ENCODE measurements at places on chromosomes 12 and 14.

DNA sequence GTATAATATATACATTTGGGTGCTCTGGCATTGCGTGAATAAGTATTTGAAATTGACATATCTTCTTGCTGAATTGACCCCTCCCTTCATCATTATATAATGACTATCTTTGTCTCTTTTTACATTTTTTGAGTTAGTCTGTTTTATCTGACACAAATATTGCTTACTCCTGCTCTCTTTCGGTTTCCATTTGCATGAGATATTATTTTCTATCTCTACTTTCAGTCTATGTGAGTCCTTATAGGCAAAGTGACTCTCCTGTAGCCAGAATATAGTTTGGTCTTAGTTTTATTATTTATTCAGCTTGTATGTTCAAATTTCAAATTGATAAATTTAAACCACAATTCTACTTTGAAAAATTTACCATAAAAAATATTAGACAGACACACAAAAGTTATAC, 491.0 kb downstream of the NAV3 start:
- no peak for DNase-seq

- peak; percentile 61 for DNase-seq
Measured at GRCh38 chr12:96177013-96177412, 17.2 kb upstream of the ELK3 start.

GRCh38 chr14:60757567-60758002, 23.0 kb downstream of the MNAT1 start:
- no peak for DNase-seq

- no peak for DNase-seq
Measured at GRCh38 chr12:52175371-52176350, 16.2 kb downstream of the KRT80 start.

DNA sequence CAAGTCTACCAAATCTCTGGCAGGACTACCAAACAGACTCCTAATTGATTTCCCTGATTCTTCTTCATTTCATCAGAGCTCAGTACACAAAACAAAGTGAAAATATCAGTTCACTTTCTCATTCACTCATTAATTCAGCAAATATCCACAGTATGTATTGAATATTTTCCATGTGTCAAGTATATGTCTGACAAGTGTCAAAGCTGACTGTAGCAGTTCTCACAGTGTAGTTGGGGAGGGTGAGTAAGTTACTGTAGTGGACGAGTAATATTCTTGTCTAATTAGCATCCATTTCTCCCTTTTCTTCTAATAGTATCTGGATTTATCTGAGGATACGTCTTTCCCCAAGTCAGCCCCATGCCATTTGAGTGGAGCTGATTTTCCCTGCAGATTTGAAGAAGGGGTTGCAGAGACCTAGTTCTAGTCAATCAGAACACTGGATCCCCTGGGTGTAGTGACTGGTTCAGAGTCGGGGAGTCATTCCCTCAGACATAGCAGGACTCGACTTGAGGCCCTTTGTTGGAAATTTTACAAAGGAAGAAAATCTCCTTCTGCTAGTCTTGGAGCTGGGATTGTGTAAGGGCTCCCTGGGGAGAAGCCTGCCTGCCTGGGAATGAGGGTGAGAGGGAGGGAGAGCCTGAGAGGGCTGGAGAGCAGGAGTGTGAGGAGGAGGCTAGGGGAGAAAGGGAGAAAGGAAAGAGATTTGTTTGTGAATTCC, 51.4 kb downstream of the GRIP1 start:
- no peak for DNase-seq

DNA sequence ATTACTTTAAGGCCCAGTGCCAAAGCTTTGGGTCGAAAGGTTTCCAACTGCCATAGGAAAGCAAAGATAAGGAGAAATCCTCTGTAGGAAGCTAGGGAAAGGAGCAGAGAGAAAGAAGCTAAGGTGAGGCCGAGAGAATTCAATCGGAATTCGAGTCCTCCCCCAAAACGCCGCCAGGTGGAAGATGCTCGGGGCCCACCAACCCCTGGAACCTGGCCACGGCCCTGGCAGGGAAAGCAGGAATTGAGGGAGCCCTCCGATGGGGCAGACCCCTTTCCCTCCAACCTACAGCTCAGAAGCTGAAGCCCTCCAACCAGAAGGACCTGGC, 498 bp downstream of the GMFB start:
- DNase-seq: peak; percentile 20

DNA sequence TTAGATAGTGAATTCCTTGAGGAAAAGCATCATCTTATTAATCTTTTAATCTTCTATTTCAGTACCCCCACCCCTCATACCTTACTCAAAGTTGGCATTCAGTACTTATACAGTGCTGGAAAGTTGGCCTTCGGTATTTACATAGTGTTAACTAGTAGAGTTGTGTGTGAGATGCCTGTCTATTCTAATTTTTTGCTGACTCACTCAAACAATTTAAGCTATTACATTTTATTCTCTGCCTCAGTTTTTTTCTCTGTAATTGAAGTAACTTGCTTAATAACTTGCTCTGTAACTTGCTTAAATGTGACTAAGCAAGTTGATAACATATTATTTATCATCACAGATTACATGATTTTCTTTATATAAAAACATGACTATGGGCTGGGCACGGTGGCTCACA, 20.3 kb downstream of the DNAL1 start:
- no peak for DNase-seq

- no peak for DNase-seq
Measured at GRCh38 chr14:37637341-37637740, 41.9 kb downstream of the TTC6 start.

DNA sequence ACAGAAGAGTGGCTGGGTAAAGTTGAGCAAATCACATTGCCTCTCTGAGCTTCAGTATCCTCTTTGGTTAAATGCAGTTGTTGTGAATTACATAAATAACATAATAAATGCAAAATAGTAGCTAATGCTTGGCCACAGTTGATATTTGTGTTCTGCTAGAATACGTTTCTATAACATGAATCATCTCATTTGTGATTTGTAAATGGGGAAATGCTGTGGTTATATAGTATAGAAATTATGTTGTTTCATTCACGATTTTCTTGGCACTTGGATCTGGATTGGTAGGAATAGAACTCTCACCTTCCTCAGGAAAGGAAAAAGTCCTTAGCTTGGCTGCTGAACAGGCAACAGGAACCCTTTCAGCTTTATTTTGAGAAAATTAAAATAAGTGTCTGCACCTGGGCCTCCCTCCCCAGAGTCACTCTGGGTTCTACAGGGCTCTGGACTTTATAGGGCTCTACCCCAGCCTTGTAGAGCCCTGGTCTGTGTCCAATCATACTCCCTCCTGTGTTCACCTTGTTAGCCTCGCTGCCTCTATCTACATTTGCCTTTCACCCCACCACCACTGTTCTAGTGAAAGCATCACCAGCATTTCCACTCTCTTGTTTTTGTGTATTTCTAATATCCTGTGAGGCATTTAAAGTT, 107.7 kb upstream of the BCAT1 start:
- DNase-seq: no peak

DNA sequence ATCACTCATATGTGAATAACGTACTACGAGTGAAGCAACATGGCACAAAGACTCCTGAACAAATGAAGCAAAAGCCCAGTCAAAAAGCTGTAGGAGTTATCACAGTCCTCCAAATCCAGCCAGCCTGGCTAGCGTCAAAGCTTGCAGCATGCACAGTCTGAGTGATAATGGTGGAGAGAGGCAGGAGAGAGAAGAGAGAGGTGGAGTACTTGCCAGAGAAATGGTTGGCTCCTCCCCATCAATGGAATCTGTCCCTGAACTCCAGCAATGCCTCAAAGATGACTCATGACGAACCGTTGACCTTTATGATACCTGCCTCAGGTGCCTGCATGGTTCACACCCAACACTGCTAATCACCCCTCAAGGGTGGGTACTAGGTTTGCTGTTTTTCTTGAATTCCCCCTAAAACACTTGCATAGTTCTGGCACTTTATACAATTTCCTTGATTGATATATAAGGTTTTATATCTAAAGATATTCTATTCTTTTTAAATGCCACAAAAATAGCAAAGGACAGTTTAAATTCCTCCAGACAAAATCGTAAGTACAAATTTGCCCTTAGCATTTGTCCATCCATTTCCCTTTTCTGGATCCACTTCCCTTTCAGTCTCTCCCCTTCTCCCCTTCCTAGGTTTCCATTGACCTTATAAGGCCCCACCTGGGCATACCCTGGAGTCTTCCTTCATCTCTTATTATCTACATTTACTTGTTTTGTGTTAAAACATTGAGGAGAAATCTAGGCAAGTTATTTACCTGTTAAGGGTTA, 10.2 kb downstream of the ARHGDIB start:
- DNase-seq: no peak

All from stimulated activated CD4-positive, alpha-beta T cell treated with anti-CD3 and anti-CD28 coated beads, Interleukin-2, amount 100 ng/mL, for 48 hours (primary cell).